ENCODE measurements at places on chromosomes 16 and 17. TPM values are rescaled to one million over a fixed set of nuclear protein-coding genes. Genes with fewer than 3 reads are reported as not detected.

CETP gene
- 7.5 TPM for polyA plus RNA-seq

ZG16B gene
- not detected for polyA plus RNA-seq

AOC2 gene
- polyA plus RNA-seq, result 0.96 TPM

CMIP gene
- 24.3 TPM for polyA plus RNA-seq

TEKT5 gene
- 0.16 TPM for polyA plus RNA-seq

SEPHS2 gene
- 16.9 TPM for polyA plus RNA-seq

DNA sequence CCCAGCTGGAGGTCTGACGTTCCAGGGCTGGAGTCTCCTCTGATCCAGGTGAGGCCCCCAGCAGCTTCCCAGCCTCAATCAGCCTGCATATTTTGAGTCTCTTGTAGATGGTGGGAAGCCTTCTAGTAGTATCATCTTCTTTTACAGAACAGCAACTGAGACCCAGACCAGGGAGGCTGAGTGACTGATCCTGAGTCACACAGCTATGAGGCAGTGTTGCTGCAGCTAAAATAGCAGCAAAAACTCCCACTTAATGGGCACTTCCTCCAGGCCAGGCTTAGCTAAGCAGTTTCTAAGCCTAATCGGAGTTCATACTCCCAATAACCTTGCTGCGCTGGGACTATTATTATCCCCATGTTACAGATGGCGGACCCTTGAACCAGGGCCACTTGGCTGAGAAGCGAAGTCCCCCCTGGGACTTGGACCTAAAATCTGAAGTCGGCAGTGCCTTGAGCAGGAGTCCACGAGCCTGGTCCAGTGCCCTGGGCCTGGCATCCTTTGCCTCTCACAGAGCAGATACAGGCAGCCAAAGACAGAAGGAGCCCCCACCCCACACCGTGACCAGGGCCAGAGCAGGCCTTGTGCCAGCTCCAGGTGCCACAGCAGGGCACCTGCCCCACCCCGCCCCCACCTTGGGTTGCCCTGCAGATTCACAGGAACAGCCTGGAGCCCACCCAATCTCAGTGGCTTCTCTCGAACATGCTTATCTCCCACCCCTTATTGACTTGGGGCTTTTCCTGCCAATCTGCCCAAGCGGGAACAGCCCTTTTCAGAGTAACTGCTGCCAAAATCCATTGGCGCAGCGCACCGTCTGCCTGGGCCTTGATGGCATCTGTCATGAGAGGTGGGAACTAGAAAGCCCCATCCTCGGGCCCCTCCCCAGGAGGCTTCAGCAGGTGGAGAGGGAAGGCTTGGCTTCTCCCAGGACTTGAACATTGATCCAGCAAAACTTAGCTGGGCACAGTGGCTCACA is 65.1 kb downstream of the SOCS1 start:
- DNase-seq, result no peak

DNA sequence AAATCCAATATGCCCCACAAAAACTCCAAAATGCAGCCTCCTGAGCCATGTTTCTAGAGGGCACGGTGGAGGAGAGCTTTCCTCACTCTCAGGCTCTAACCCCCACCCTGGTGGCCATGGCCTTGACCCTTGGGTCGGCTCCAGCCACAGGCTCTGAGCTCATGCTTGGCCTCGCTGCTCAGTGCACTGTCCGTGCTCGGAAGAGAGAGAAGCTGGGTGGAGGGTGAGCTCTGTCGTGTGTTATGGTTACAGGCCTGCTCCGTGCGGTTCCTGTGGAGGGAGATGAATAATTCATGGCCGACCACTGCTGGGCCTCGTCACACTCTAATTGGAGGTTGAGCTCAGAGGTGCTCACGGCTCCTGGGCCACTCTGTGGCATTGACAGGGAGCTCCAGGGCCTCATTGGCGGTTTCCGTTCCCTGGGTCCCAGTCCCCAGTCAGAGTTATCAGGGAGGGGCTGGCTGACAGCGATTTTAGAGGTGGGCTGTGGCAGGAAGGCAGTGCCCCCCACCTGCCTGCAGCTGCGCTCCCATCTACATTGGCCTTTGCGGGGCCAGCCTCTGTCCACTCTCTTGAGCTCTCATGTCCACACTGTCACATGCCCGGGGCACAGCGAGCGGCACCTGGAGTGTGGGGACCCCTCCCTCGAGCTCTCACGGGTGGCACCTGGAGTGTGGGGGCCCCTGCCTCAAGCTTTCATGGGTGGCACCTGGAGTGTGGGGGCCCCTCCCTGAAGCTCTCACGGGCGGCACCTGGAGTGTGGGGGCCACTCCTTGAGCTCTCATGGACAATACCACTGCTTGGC is 24.9 kb downstream of the ACSF3 start:
- no peak for DNase-seq

DNA sequence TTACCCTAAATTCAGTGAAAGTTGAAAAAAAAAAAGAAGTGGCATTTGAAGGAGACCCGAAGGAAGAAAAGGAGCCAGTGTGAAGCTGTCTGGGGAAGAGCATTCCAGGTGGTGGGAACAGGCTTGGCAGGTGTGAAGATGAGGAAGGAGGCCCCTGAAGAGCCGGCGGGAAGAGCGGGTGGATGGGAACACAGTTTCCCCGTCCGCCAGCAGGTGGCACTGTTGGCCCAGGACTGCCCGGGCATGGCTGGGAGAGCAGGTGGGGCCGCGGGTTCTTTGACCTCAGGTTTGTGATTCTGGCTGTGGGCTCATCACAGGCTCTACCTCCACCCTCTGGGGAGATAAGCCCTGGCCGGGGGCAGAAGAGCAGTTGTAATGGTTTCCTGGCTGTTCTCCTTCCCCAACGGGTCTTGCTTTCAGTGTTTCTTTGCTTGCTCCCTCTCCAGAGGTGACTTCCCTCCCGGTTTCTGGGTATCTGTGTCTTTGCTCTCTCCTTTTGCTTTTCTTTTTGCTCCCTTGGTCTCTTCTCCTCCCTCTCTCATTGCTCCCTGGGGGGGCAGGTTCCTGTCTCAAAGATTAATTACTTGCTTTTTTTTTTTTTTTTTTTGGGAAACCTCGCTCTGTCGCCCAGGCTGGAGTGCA is 32.3 kb downstream of the RAP1GAP2 start:
- peak; percentile 43 for DNase-seq

DNA sequence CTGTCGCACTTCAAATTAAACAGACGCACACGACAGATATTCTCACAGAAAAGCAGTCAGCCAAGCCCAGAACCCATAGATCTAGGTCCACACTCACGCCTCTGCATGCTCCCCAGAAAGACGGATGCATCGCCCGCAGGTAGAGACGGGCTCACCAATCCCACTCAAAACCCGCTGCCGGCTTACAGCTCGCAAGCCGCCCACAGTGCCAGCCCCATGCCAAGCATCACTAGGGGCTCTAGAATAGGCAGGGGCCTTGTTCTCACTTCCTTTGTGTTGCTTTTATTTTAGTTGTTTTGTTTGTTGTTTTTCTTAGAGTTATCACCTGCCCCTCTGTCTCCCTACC is 336 bp upstream of the BMERB1 start:
- DNase-seq, result no peak

- peak; percentile 35 for DNase-seq
These were observed 12.7 kb downstream of the DNAAF8 start for GRCh38 chr16:4746991-4747574.

GRCh38 chr16:78608305-78608776 is 508.9 kb downstream of the WWOX start:
- DNase-seq, result no peak

DNA sequence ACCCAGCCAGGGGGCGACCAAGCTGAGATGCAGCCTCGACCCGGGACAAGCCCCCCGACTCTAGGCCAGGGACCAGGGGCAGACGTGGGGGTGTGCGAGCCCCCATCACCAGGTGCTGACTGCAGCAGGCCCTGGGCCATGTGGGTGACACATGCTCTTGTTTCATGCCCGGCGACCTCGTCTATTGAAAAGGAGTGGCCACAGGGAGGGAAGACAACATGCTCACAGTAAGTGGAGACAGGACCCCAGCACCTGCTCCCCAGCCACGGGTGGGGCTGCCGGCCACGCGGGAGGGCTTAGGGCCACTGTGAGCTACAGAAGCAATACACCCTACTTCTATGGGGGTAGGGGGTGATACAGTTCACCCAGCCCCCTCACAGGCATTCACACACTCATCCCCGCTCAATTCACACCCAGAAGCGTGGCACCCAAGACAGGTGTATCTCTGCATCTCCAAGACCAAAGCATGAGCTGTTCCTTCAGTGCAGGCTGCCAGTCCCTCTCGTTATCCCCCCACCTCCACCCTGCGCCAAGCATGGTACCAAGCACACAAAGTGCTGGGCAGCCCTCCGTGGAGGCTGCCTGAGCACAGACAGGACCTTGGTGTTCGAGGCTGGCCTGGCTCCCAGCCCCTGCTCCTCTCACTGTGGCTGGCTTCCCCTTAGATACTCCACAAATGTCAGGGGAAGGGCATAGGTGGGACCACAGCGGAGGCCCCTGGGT is 13.6 kb downstream of the VASN start:
- peak; percentile 14 for DNase-seq

GRCh38 chr16:47697826-47698225 is 236.7 kb downstream of the PHKB start:
- no peak for DNase-seq

DNA sequence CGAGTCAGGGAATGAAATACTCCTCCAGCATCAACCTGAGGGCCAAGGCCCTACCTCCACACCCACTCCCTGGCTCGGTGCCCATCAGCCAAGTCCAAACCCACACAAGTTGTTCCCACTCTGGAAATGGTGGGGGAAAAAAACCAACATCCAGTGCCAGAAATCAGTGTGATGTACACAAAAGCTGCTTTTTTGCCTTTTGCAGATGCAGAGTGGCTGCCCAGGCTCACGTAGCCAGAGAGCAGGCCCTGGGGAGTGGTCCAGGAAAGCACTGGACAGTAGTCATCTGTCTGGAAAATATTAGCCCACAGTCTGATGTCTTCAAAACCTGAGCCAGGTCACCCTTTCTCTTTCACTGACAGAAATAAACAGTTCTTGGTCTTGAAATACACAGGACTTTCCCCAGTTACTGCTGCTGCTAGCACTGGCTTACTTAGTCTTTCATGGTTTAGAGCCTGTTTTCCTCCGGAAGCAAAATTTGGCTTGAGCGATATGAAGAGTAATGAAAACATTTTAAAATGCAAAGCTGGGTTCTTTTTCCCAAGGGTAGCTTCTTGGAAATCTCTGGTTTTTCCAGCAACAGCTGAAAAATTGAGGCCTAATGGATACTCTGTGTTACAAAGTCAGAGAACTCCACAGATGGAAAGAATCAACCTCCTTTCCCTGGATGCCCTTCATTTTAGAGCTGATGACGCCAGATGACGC is 18.2 kb upstream of the NOS2 start:
- DNase-seq, result peak; percentile 98

DNA sequence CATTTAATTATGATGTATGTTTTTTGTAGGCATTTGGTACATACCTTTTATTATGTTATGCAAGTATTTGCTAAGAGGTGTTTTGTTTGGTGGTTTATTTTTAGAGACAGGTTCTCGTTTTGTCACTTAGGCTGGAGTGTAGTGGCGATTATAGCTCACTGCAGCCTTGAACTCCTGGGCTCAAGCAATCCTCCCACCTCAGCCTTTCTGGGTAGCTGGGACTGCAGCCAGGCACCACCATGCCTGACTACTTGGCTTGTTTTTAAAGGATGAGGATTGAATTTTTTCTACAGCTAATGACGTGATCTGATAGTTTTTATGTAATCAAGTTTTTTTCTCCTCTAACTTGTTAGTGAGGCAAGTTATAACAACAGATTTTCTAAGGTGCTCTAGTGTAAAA is 199.6 kb downstream of the SPECC1 start:
- DNase-seq, result no peak

DNA sequence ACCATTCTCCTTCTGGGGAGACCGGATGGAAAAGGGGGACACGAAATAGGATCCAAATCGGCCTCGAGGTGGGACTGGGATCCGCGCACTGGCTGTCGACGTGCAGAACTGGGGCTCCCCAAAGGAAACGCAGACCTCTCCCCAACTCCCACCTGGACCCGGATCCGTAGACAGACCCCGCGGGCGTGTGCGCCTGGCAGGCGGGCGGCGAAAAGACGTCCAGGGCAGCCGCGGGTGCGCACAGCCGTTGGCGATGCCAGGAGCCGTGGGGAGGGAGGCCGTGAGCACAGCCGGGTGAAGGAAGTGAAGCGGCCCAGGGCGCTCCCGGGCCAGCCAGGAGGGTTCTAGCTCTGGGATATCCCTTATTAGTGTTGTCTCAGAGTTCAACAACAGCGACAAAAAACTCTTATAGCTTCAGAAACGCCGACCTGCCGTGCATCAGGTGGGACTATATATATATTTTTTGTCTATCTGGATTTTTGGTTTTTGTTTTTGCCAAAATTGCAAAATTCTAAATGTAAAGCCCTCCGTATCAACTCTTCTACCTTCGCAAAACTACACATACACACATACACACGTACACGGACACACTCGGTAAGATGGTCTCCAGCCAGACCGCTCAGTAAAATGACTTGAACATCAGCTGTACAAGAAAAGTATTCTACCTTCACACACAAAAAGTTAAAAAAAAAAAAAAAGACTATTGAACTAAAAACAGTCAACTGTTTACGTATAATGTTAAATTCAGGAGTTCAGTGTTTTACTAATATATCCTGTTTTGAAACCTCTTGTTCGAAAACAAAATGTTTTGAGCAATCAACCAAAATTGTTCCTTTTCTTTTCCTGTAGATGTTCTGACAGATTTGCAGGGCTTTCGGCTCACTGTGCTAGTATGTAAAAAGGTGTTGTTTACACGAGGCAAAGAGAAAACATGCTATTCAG is 5.2 kb upstream of the AATF start:
- DNase-seq, result no peak

GRCh38 chr16:29811896-29812665 is at the start of gene PRRT2:
Gene PRRT2 (plus strand): TSS chr16:29812193. CDS start chr16:29813055, 862 bp downstream.
- DNase-seq, result peak; percentile 94

DNA sequence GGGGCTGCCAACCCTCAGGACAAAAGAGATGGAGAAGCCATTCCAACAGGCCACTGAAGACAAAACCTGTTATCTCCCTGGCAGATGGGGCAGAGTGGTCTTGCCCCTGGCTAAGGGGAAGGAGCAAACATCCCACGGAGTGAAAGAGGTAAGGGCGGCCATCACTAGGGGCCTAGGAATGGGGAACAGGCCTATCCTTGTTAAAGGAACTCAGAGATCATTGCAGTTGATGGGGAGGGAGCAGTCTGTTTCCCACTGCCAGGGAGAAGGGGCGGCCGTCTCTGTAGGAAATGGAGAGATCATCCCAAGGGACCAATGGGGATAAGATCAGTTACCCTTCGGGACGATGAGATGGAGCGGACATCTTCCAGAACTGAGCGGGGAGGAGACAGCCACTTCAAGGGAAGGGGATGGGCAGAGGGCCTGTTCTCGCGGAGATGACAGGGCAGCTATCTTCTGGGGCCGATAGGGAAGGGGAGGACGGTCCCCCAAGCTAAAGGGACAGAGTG is 581 bp upstream of the TMEM208 start:
- no peak for DNase-seq

GRCh38 chr17:5201011-5201410 is 9.3 kb upstream of the ZNF594 start:
- DNase-seq, result no peak
